NCI-H1436 (cell line): ENCODE measurements at places on chromosomes 3 and 15.

- DNase-seq, result no peak
Observed at GRCh38 chr3:105614288-105615030, 247.8 kb downstream of the ALCAM start.

GRCh38 chr15:94100863-94101262 lies 130.5 kb upstream of the MCTP2 start:
- DNase-seq, result no peak

DNA sequence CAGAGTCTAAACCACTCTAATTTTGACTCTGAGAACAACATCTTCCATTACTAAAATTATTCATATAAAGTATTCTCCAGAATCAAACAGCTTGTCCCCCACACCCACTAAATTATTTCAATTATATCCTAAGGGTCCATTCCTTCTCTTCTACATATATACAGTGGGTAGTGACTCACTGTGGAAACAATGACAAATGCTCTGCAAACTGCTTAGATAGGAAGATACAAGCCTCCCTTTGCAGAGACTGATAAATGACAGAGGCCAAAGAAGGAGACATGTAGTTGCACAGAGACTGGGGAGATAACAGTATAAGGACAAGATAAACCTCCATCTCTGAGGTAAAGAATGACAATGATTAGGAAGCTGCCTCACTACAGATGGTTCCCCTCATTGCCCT lies 1087.4 kb downstream of the AGBL1 start:
- no peak for DNase-seq

DNA sequence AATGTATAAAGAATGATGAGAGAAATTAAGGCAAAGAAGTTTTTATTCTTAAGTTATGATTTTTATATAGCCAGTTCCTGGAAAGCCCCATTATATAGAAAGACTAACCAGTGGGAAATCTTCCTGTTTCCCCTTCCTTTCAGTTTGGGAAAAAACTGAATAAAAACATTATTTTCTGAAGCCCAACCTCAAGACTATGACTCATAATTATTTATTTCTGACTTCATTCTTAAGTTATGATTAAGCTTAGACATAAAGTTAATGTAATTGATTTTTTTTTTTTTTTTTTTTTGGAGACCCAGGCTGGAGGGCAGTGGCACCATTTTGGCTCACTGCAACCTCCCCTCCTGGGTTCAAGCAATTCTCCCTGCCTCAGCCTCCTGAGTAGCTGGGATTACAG lies 55.8 kb downstream of the TRPC1 start:
- DNase-seq, result no peak

DNA sequence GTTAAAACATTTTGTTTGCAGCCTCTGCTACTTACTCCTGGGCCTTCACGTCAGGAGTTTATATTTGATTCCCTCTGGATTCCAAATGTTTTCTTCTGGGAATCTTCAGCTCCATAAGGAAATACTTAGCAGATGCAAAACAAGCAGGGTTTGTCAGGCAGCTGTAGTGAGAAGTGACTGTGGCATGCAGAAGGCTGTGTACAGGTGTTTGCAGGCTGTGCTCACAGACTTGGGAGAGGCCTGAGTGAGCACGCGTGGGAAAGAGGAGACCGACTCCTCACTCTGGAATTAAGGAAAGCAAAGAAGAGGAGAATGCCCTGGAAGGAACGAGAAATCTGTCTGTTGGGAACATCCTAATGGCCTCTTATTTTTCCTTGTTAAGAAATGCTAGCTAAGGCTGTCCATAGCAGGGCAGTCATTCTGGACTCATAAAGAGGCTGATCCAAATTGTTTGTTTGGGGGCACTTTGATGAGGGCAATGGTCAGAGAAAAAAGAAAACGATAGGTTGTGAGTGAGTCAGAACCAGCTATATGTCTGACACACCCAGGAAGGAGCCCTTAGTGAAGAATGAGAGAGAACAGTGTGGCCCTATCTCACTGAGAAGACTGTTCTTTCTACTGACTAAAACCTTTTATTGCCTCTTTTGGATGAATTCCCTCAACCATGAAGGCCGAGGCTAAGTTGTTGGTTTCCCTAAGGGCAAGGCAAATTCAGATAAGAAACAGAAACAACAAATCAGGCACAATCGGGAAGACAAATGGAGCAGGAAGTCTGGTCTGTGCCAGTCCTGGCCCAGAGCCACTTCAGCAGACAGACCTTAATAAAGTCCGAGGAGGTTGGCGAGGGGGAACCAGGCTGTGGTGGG lies 82.6 kb downstream of the TGFBR2 start:
- no peak for DNase-seq

DNA sequence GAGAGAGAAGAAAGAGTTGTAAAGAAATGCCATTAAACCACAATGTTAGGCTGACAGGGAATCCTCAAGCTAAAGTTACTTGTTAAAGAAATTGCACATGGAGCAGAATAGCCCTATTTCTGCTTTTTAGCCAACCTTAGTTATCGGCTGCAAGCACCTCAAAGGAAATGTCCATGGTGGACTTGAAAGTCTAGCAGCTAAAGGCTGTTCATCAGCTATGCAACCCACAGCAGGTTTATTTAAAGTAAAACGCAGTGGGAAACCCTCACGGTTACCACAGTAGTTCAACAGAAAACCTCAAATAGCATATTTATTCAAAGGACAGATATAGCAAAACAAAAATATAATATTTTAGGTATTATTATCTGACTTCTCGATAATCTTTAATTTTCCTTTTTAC lies 967.2 kb downstream of the IGSF11 start:
- DNase-seq, result no peak

- DNase-seq, result no peak
Observed at GRCh38 chr3:713006-713621, 379.7 kb upstream of the CNTN6 start.

DNA sequence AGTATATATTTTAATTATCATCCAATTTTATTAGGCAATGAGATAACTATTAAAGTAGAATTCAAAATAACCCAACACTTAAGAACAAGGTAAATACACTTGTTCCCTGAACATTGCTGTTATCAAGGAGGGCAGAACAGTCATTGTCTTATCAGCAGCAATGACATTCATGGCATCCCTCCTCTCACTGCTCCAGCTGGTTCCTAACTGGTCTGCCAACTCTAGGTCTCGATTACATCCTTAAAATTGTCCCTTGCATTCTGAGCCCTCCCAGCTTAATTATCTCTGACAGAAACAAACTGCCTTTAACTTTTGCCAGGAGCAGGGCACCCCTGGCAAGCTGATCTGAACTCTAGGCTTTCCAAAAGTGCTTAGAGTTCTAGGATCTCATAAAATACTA lies 14.0 kb upstream of the DYNC1LI1 start:
- no peak for DNase-seq

DNA sequence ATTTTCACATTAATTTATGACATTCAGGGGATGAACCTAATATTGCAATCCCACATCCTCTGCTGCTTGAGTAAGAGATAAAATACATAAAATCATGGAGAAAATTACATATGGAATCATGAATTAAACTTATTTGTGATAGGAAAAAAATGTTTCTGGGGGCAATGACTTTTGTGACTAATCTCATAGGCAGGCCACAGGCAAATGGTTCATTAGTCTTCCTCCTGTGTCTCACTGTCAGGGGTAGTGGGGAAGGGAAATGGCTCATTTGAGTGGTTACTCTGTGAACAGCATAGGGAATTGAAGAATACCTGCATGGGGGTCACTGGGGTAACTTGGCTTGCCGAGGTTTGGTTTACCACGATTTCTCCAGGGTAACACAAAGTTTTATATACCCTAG lies 72.0 kb downstream of the TFG start:
- no peak for DNase-seq

- no peak for DNase-seq
Observed at GRCh38 chr3:3069723-3070122, 40.5 kb downstream of the IL5RA start.

DNA sequence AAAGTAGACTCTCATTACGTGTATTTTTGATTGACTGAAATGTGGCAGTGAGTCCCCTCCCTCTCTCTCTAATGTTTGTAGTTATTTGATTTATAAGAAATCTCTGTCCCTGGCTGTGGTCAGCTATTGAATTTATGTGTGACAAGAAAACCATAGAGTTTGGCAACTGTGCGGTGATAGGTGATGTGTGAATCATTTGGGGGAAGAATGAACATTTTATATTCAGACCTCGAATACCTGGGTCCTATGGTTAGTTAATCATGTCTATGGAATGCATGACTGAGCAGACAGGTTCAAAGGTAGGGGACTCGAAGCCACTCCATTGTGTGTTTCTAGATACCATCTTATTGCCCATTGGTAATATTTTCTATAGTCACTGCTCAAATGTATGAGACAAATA lies 712.1 kb downstream of the MECOM start:
- no peak for DNase-seq

DNA sequence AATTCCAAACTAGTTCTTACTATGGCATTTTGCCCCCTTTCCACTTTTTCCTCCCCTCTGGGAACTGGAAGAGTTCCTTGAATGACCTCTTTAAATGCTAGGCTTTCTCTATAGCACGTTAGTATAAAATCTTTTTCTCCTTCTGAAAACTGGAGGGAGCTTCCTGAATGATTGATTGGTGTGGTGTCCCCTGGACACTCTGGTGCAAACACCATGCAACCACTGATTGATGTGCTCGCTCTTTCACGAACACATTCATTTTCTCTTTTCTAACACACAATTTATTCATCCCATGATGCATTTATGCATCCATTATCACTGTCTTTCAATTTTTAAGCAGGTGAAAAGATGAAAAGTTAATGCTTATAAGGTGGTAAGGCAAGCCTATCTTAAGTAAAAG lies 159.1 kb upstream of the NANOGP8 start:
- no peak for DNase-seq

- DNase-seq, result no peak
Observed at GRCh38 chr3:13894807-13895154, 14.9 kb upstream of the WNT7A start.

GRCh38 chr15:80800067-80800466 lies 20.9 kb downstream of the CEMIP start:
- no peak for DNase-seq

DNA sequence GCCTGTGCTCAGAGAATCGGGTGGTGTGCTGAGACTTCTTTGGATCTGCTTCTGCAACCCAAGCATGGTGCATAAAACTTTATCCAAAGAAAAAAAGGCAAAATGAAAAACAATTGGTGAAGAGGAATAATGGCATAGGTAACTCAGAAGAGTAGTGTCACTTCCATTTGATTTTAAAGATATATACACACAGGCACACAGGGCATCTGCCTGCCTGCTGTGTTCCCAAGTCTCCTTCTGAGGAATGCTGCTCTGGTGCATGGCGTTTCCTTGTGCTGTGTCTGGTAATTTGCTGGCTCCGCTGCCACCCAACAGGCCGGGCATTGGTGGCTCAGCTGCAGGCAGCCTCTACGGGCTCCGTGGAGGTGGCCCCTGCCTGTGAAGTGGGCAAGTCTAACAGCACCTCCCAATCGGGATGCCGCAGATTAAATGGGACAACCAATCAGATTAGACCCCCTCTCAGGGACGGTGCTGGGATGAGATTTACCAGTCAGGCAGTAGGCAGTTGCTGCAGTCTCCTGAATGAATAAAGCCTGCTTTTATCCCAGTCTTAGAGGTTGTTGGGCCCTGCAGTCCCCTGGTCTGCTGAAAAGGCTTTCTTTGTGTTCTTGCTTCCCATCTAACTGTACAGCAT lies 253.7 kb upstream of the RASGRP1 start:
- DNase-seq, result no peak

DNA sequence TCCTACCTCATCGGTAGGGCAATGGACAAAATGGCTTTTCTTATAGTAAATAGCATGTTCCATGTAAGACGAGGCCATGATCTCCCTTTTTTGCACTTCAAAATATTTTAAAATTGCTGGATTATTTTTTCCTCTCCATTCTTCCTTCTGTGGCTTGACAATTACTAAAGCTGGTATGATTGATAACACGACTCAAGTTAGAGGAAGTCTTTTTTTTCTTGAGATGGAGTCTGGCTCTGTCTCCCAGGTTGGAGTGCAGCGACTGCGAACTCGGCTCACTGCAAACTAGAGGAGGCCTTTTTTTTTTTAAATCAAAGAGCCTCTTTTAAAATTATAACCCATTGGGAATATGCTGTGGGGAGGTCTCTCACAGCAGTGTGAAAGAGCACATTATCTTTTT lies 124.5 kb upstream of the TBL1XR1 start:
- no peak for DNase-seq

- DNase-seq, result no peak
Observed at GRCh38 chr3:162847511-162847910, 1350.9 kb downstream of the OTOL1 start.

GRCh38 chr15:23401627-23402026 lies 45.4 kb downstream of the GOLGA6L2 start:
- DNase-seq, result no peak

DNA sequence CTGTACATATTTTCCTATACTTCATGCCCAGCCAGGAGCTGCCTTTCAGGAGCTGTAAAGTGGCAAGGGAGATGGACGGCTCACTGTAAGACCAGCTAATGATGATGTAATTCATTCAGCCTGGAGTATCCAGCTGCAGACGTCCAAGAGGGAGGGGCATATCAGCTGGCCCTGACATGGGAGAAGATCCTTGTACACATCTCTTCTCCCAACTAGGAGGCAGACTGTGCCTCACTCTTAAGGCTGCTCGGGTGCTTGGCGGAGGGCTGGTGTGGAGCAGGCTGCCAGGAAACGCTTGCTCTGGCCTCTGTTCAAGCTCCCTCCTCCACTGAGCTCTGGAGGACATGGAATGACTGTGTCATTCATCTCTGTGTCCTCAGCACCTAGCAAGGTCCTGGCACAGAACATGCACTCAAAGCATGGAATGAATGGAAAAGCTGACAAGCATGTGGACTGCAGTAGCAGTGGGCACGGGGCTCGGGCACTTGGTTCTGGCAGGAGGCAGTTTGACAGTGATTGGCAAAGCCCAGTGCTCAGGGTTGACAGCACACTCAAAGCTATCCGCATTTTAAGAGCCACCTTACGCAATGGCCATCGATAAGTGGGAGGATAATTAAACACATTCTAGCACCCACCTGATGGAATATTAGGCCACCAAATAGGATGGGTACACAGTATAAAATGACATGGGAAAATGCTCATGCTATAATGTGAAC lies 72.4 kb downstream of the TBC1D2B start:
- no peak for DNase-seq

DNA sequence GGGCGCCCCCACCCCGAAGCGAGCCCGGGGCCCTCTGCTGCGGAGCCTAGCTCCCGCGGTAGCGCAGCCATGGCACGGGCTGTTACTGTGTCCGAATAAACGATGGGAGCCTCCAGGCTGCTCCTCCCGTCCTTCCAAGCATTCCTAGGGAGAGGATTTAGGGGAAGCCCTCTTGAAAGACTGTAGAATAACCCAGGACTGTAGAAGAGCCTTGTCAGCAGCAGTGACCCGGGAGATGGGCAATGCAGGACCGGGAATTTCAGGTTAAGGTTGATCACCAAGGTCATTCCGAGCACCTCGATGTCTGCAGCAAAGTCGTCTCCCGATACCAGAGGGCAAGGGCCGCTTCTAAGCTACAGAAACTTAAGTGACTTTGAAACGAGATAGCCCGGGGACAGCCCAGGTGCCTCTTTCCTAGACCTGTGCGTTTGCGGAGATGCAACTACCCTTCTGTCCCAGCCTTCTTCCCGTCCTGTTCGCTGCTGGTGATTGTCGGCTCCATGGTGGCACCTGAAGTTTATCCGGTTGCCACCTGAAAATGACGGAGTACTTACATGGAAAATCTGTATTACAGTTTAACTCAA lies 753 bp upstream of the MYO5A start:
- DNase-seq, result no peak

GRCh38 chr3:172771672-172772071 lies 21.1 kb downstream of the ECT2 start:
- DNase-seq, result no peak

- DNase-seq, result no peak
Observed at GRCh38 chr3:23484386-23484785, 281.3 kb downstream of the UBE2E2 start.
